ENCODE measurements at places on chromosomes 2 and 18. TPM values are rescaled to one million over a fixed set of nuclear protein-coding genes. Genes with fewer than 3 reads are reported as not detected.

GRCh38 chr2:155310589-155310988, 612.1 kb downstream of the KCNJ3 start:
- H3K36me3 ChIP-seq = no peaks in the 10 kb centered on the region
- H3K4me1 ChIP-seq = no peaks in the 10 kb centered on the region
- no peak overlapping the region for H3K4me3 ChIP-seq
- H3K27me3 ChIP-seq = no peaks in the 10 kb centered on the region
- no peak overlapping the region for H3K27ac ChIP-seq

The PLEKHH2 gene
- total RNA-seq = 5.8 TPM

GRCh38 chr2:102063487-102063911, 71.7 kb downstream of the IL1R2 start:
- H3K27me3 ChIP-seq = no peaks in the 10 kb centered on the region
- H3K4me1 ChIP-seq = no peaks in the 10 kb centered on the region
- no peaks in the 10 kb centered on the region for H3K36me3 ChIP-seq

GRCh38 chr2:17846676-17847075, 30.4 kb downstream of the MSGN1 start:
- 0 out of 2 replicates have a peak, but pooled peaks cover 2% of the 10 kb centered on the region for H3K4me1 ChIP-seq
- H3K4me3 ChIP-seq = no peak overlapping the region
- H3K27me3 ChIP-seq = no peaks in the 10 kb centered on the region
- DNase-seq = no peak
- no peaks in the 10 kb centered on the region for H3K36me3 ChIP-seq
- no peak overlapping the region for H3K27ac ChIP-seq

The COPS9 gene
- total RNA-seq = 141 TPM

The ATOH8 gene
- total RNA-seq = 0.81 TPM

DNA sequence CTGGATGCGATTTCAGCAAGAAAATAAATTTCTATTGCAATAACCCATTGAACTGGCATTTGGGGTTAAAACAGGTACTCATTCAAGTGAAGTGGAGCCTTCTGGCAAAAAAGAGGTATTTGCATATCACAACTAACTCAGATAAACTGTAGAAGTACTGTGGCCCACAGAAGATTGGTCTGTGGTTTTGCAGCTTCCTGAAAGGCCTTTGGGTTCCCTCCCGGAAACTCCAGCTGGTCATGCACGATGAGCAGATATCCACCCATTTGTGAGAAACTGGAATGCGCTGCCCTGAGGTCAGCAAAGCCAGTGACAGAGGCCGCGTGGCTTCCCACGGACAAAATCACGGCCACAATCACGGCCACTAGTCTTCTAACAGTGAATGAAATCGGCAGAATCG, 106.3 kb downstream of the EPHA4 start:
- H3K36me3 ChIP-seq = no peaks in the 10 kb centered on the region
- H3K27me3 ChIP-seq = peaks cover 79% of the 10 kb centered on the region
- H3K4me3 ChIP-seq = no peak overlapping the region
- no peak for DNase-seq
- H3K4me1 ChIP-seq = peaks cover 32% of the 10 kb centered on the region

DNA sequence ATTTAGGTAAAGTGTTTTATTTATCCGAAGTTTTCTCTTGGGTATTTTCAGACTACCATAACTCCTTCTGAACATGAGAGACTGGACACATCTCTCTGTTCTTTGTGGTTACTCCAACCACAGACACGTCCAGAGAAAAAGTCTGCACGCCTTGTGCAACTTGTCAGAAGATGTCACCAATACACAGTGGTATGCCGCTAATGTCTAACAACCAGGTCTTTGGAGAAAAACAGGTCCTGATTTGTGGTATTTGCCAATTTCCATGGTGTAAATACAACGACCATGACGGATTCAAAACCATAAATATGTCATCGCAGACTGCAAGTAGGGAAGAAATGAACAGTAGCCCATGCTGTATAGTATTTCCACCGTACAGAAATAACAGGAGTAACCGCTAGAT, 620.6 kb upstream of the ID2 start:
- no peak overlapping the region for H3K4me3 ChIP-seq
- H3K4me1 ChIP-seq = peaks cover 12% of the 10 kb centered on the region
- peaks cover 8% of the 10 kb centered on the region for H3K27me3 ChIP-seq
- no peak for DNase-seq
- H3K27ac ChIP-seq = no peak overlapping the region

DNA sequence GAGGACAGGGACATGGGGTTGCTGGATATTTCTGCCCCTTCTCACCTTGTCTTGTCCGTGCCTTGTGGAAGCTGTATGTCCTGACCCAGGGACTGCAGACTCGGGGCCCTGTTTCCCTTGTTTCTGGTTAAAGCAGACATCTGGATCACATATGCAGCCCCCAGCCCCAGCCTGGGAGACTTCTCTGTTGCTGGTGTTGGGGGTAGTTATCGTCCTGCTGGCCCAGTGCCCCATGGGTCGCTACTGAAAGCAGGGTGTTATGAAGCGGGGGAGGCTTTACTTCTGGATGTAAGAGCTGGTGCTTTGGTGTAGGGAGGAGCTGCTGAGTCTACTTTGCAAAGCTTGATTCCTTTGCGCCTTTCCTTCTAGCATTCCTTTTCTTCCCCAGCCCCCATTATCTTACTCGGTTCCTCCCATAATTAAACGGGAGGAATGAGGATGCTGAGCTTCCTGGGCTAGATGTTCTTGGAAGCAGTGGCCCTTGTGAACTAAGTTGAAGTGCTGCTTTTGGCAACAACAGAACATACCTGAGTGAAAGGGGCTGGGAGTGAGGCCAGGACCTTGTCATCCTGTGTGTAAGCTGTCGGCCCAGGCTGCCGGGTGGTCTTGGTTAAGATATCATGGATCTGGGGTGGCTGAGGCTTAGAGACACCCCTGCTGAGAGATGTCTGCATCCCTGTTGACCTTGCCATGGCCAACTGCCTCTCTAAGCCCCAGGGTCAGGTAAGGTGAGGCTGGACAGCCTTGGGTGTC, 3.4 kb downstream of the TET3 start:
- peak overlapping the region; percentile 76 for H3K4me3 ChIP-seq
- H3K27me3 ChIP-seq = peaks cover 7% of the 10 kb centered on the region
- peaks cover 23% of the 10 kb centered on the region for H3K36me3 ChIP-seq

Measured in WTC11 (cell line).